ENCODE measurements at places on chromosomes 11 and 22.

- ATAC-seq, result peak; percentile 64
These were observed 688 bp upstream of the ZDHHC5 start for GRCh38 chr11:57667117-57667735.

DNA sequence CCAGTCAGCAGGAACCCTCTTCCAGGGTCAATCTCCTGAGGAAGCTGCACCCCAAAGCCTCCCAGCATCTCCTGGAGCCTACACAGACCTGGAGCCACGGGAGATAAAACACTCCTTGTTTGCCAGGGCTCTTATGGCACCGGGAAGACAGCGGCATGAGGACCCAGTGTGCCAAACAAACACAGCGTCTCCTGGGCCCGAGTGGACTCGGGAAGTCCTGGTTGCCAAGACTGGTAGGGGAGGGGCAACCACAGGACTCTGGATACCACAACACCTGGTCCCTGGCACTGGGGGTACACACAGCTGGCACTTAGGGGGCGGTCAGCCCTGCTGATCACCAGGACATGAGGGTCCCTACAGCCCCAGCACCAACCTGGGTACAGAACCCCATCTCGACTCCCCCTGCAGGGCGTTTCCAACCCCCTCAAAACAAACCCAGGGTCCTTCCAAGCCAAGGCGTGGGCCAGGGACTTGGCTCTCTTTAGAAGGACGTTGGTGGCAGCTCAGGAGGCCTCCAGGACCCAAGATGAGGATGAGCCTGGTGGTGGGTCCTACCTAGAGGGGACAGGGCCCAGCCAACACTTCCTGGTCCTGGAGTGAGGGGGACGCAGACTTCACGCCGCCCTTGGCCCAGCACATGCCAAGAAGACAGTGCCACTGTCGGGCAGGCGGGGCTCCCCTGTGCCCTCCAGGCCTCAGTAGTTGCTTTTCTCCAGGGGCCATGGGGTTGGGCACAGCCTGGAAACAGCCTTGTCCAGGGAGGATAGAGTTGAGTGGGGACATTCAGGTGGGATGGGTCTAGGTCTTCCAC is 85.0 kb downstream of the CELSR1 start:
- ATAC-seq, result no peak

DNA sequence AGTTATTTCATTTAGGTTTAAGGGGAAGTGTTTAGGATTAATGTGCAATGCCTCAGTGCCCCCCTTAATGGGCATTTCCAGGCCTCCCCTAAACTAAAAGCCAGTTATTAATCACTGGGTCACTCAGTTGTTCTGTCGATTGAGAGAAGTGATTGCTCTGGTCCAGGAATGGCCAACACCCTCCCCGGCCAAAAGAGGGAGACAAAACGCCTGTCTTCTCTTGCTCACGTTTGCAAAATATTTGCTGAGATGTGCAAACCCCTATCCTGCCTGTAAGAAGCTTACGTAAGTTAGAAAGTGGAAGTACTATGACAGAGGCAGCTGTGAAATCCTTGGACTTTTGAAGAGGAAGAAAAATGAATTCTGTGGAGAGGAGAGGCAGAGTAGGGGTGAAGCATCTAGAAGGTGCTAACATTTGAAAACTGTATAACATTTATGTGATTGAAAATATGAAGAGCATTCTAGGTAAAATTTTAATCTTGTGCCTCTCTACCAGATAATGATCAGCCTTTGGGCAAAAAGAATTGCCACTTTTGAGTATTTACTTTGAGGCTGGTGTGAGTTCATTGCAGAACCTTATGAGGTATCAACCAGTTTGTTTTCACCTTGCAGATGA is 37.7 kb downstream of the NTM start:
- no peak for ATAC-seq

DNA sequence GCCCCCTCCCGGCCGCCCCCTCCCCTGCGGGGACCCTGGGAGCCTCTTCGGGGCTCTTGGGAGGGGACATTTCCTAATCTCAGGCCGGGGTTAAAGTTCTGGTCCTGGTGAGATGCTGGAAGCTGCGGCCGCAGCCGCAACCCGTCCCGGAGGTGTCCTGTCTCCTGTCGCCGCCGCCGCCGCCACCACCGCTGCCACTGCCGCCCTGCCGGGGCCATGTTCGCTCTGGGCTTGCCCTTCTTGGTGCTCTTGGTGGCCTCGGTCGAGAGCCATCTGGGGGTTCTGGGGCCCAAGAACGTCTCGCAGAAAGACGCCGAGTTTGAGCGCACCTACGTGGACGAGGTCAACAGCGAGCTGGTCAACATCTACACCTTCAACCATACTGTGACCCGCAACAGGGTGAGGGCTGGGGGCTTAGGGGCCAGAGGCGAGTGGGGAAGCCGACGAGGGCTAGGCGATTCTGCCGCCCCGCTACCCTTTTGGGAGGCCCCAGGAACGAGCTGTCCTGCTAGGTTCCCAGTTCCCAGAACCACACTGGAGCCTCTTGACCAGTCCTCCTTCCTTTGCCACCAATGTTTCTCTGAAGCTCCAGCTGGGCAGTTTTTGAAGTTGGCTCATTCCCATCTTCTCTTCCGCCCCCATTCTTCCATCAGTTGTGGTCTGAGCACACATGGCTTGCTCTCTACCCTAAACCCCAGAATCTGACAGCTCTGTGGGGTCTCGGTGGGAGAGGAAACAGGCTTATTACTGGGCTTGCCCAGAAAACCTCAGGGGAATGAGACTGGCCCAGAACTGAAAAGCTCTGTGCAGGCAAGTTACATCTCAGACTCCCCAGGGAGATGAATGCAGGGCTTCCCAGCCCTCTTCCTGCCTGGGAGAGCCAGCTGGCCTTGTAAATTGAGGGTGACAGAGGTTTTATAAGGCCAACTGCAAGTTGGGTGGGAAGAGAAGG is 781 bp downstream of the SIDT2 start:
- ATAC-seq, result peak; percentile 37

- ATAC-seq, result no peak
These were observed 28.3 kb upstream of the MALAT1 start for GRCh38 chr11:65470433-65471049.

GRCh38 chr22:33314316-33314715 is 256.1 kb upstream of the SYN3 start:
- ATAC-seq, result no peak

- no peak for ATAC-seq
These were observed 84.0 kb downstream of the TRIM44 start for GRCh38 chr11:35746356-35747153.

GRCh38 chr11:46526216-46527215 is 67.3 kb downstream of the AMBRA1 start:
- ATAC-seq, result no peak

GRCh38 chr11:96062134-96062533 is 138.2 kb upstream of the MTMR2 start:
- ATAC-seq, result peak; percentile 94

DNA sequence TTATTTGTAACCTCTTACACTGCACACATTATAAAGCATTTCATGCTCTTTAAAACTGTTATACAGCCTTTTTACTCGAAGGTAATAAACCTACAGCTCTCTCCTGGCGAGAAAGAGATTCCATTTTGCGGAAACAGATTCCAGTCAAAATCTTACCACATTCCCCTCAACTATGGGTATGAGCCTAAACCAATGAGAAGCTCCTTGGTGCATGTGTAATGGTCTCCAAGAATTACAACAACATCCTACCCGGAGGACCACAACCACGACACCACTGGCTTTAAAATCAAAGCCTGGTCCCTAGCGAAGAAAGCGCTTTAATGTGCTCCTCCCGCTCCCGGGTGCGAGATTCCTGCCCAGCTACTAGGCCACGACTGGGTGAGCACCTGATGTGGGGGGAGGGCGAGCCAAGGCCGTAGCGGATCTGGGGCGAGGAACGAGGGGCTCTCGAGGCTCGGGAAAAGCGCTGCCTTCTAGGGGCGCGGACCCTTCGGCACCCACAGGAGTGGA is 821 bp downstream of the CELF1 start:
- no peak for ATAC-seq

DNA sequence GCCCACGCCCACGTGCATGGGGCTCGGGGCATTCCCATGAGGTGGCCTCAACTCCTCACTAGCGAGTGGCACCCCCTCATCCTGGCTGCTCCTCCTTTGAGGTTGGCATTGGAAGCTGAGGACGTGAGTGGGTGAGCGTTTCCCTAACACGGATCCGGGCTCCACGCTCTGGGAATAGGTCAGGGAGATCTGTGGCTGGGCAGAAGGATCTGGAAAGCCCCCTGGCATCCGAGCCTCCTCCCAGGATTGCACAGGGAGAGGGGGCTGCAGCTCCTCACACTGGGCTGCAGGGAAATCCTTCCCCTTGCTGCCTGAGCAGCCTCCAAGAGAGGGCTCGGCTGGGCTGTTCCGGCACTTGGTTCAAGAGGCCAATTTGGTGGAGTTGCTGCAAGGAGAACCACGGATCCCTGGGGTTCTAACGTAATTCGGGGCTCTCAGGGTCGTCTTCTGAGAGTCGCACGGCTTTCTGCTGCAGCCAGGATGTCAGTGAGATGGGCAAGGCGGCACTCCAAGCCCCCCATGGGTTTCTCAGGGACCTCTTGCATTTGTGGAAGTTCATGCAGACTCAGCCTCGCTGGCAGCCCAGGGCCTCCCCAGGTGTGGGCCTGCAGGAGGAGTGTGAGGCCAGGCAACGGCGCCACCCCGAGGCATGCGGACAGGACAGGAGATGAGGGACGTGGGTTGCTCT is 1119.0 kb downstream of the BRD1 start:
- no peak for ATAC-seq

- ATAC-seq, result no peak
These were observed 86.0 kb downstream of the FEZ1 start for GRCh38 chr11:125410091-125410490.

DNA sequence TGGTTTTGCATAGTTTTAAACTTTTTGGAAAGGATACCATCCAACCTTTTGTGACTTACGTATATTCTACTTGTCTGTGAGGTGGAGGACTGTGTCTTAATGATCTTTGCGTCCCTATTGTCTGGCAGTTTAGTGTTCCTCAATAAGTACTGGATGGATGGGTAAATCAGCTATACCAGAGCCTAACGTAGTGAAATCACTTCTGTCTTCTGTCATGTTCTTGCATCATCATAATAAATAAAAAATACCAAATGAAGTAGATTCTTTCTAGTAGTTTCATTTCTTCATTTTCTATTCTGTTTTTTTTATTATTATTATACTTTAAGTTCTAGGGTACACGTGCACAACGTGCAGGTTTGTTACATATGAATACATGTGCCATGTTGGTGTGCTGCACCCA is 66.4 kb downstream of the ACER3 start:
- ATAC-seq, result no peak

- no peak for ATAC-seq
These were observed 5.6 kb upstream of the GTSE1 start for GRCh38 chr22:46290843-46291785.

DNA sequence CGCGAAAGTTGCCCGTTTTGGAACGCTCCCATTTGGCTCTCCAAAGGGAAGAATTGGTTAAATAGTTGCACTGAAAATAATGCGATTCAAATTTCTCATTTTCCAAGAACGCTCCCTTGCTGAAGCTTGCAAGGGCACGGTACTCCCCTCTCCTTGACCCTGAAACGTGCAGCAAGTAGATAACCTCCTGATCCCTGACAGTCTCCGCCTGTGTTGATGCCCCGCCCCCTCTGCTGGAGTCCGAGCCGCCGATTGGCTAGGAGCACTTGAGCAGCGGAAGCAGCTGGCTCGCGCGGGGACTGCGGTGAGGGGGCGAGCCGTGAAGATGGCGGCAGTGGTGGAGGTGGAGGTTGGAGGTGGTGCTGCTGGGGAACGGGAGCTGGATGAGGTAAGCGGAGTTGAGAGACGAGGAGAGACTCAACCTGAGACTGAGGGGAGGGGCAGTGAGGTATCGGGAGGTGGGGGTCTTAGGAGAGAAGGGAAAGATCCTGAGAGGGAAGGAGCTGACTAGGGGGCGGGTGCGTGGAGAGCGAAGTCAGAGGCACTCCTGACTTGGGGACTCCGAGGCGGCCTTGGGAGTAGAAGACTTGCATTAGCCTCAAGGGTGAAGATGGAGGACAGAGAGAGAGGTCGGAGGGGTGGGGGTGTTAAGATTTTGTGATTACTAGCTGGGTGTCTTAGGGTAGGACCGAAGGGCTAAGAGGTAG is at the start of gene RNF121:
Gene RNF121, plus strand, starts transcription at position 310 of the 707 bp plus-strand sequence. Its CDS starts 16 bp downstream, at position 326.
- peak; percentile 95 for ATAC-seq

GRCh38 chr11:9719566-9720289 is 55.9 kb downstream of the SWAP70 start:
- ATAC-seq, result no peak

- ATAC-seq, result peak; percentile 72
These were observed at the start of gene RTN4R for GRCh38 chr22:20268279-20269012. TSS of gene RTN4R (minus strand) at chr22:20268318. CDS start at chr22:20268092, 226 bp downstream.

DNA sequence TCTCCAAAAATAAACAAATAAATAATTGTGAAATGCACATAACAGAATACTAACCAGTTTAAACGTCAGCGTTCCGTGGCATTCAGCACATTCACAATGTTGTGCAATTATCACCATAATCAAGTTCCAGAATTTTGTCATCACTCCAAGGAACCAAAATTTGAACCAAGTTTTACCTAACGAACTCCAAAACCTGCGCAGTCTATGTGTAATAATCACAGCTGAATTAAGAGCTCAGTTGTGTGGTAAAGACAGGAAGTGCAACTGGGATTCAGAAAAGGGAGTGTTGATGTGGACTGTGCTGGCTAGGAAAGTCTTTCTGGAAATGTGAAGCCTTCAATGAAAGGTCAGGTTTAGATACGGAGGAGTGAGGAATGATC is 5.4 kb upstream of the MCAM start:
- no peak for ATAC-seq

DNA sequence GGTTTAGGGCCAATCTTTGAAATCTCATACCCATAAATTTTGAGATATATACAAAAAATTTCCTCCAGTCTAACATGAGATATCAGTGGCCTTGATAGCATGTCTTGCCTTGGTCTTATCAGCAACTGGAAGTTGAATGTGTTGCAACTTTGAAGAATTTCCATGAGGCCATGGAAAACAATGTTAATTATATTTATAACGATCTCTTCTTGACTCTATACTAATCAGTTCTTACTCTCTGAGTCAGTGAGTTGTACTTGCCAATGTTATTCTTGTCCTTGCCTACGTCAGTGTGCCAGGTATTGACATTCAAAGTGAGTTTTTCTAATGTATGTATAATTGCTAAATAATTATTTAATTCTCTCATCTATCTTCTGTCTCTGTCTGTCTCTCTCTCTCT is 535.1 kb downstream of the KCNA4 start:
- no peak for ATAC-seq

DNA sequence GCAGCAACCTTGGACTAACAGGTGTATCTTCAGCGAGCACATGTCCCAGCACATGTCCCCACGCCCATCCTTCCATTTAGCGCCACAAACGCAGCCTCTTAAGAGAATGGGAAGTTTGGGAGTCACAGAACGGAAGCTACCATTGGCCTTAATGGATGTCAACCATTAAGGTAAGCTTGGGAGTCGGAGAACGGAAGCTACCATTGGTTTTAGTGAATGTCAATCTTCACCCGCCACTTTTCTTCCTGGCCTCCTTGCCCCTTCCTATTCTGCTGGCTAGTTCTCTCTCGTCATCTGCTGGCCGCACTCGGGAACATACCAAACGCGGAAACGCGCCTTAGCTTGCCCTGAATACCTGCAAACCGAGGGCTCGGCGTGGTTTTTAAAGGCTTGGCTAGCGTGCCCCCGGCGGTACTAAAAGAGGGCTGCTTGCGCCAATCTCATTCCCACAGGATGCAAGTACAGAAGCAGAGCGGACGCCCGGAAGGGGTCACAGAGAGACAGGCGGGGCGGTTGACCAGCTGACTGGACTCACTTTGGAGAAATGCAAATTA is 24.3 kb downstream of the GLYATL1 start:
- ATAC-seq, result no peak

GRCh38 chr11:35963911-35964310 is 20.0 kb downstream of the LDLRAD3 start:
- no peak for ATAC-seq
